ENCODE measurements at places on chromosomes 4 and X. TPM values are rescaled to one million over a fixed set of nuclear protein-coding genes. Genes with fewer than 3 reads are reported as not detected.

DNA sequence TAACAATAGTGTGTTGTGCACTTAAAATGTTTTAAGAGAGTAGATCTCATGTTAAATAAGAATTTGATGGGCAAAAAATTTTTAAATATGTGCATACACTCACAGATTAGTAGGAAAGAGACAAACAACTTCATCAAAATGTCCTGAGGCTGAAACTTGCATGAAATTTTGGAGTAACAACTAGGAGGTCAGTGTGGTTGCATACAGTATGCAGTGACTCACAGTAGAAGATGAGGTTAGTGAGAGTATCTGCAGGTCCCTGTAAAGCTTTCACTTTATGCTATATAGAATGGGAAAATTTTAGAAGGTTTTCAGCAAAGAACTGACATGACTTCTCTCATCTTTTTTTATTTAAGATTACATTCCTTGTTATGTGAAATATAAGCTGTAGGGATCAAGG lies 453.1 kb upstream of the KLHL4 start:
- DNase-seq, result no peak
- H3K27me3 ChIP-seq, result no peaks in the 10 kb centered on the region
- no peak overlapping the region for H3K27ac ChIP-seq
- no peak overlapping the region for H3K4me3 ChIP-seq
- H3K36me3 ChIP-seq, result no peaks in the 10 kb centered on the region

- DNase-seq, result no peak
- H3K27me3 ChIP-seq, result no peaks in the 10 kb centered on the region
- no peak overlapping the region for H3K4me3 ChIP-seq
- H3K4me1 ChIP-seq, result no peaks in the 10 kb centered on the region
- no peak overlapping the region for H3K27ac ChIP-seq
Measured at GRCh38 chrX:29468911-29469494, 746.4 kb upstream of the MAGEB2 start.

- no peaks in the 10 kb centered on the region for H3K27me3 ChIP-seq
- H3K4me1 ChIP-seq, result no peaks in the 10 kb centered on the region
- peak; percentile 6 for DNase-seq
Measured at GRCh38 chr4:114180481-114180880, 201.0 kb upstream of the ARSJ start.

GRCh38 chr4:165207431-165208220 lies at the start of gene KLHL2:
KLHL2 (plus strand) TSS chr4:165207561; CDS start chr4:165207877, 316 bp downstream.
- H3K27ac ChIP-seq, result peak within 1 kb of the TSS; percentile 84
- no peaks in the 10 kb centered on the region for H3K36me3 ChIP-seq
- H3K4me1 ChIP-seq, result peaks cover 14% of the 10 kb centered on the region
- H3K27me3 ChIP-seq, result no peaks in the 10 kb centered on the region
- H3K4me3 ChIP-seq, result peak within 1 kb of the TSS; percentile 92

- H3K4me1 ChIP-seq, result no peaks in the 10 kb centered on the region
- no peaks in the 10 kb centered on the region for H3K36me3 ChIP-seq
- H3K27ac ChIP-seq, result no peak overlapping the region
- H3K4me3 ChIP-seq, result no peak overlapping the region
- no peak for DNase-seq
Measured at GRCh38 chrX:70769659-70770227, 138.8 kb downstream of the TEX11 start.

DNA sequence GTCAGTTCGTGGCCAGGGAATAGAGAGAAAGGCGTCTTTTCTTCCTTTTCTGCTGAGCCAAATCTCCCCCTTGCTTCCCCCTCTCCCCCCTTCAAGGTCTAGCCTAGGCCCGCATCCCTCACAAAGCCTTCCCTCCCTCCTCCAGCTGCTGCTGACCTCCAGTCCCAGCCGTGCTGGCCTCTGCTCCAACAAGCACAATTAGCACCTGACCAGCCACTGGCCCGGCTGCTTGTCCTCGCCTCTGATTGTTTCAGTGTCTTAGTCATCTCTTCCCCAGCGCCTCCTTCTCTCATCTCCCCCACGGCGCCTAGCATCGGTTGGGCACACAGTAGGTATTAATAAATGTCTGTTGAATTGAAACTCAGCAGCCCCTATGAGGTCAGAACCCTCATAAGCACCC lies 4.2 kb downstream of the ELF4 start:
- H3K4me3 ChIP-seq, result no peak overlapping the region
- no peaks in the 10 kb centered on the region for H3K4me1 ChIP-seq
- H3K36me3 ChIP-seq, result no peaks in the 10 kb centered on the region
- no peak overlapping the region for H3K27ac ChIP-seq
- no peak for DNase-seq
- H3K27me3 ChIP-seq, result no peaks in the 10 kb centered on the region

FGB gene
- not detected for total RNA-seq

PDGFC gene
- total RNA-seq, result 32.8 TPM

GAGE10 gene
- total RNA-seq, result not detected

FGG gene
- total RNA-seq, result not detected

All from thoracic aorta (tissue), 2 donors.